ENCODE measurements at places on chromosomes 6 and 20.

DNA sequence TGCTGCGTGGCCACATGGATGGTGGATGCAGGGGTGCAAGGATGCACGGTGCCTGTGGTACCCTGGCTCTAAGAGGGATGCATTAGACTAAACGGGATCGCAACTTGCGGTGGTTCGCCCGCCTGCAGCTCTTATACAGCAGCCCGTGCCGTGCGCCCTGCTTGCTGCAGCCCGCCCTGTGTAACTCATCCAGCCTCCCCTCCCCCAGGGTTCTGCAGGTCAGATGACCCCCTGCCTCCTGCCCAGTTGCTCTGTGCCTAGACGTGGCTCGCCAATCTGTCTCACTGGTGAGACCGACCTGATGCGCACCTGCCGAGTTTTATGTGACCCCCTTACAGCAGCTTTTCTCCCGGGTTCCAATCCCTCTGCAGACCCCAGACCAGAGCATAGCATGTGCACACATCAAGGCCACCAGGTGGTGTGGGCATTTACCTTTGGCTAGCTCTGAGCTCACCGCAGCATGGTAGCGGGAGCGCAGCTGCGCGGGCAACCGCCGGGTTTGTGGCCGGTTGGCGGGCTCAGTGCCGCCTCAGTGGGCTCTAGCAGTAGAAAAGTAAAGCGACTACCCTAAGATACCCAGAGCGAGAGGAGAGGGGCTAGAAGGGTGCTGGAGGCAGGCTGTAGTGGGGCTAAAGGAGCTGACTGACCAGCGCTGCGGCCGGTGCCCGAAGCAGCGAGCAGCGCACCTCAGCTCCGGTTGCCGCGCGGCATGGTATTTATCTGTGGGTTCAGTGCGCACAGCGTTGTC lies 693 bp upstream of the GNAS-AS1 start:
- DNase-seq: no peak

DNA sequence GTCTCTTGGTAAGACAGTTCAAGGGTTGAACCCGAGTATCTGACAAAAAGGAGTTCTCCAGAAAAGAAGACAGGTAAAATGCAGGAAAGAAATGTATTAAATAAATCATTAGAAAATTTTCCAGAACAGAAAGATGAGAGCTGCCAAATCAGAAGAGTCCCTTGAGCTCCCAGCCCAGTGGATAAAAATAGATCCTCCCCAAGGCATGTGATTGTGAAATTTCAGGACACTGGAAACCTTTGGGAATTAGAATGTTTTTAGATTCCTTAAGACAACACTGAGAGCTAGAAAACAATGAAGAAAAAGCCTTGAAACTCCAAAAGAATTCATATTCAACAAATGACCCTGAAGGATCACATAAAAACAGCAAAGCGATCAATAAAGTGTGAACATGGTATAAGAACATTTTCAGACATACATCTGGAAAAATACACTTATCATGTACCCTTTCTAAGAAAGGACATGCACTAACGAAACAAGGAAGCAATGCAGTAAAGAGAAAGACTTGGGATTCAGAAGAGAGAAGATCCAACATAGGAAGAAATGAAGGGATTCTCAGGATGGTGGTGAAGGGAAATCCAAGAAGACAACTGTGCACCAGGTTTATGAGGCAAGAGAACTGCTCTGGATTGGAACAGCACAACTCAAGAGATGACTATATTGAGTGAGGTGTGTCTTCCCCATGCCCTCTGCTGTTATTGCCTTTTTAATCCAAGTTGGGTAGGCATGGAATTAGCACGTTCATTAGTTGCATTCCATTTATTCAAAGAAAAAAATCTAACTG lies 390.4 kb downstream of the SYNE1 start:
- no peak for DNase-seq

DNA sequence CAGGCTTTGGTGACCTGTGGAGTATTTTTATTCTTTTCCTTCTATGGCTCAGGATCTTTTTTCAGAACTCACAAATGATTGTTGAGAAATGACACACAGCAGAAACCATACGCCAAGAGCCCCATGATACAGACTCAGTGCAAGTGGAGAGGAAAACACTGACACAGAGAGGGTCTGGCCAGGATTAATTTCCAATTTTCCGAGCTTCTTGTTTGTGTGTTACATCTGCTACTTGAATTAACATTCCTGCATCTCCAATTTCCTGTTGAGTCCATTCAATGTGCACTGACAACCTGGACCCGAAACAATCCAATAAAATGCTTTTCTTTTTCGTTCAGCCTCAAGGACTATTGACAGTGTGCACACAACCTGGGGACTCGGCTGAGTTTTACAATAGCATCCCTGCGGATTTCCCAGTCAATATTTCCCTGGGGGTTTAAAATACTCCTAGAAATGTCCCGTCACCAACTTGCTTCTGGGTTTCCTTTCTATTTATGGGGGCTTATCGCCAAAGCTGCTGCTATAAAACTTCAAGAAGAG lies 4.9 kb upstream of the MLN start:
- no peak for DNase-seq

DNA sequence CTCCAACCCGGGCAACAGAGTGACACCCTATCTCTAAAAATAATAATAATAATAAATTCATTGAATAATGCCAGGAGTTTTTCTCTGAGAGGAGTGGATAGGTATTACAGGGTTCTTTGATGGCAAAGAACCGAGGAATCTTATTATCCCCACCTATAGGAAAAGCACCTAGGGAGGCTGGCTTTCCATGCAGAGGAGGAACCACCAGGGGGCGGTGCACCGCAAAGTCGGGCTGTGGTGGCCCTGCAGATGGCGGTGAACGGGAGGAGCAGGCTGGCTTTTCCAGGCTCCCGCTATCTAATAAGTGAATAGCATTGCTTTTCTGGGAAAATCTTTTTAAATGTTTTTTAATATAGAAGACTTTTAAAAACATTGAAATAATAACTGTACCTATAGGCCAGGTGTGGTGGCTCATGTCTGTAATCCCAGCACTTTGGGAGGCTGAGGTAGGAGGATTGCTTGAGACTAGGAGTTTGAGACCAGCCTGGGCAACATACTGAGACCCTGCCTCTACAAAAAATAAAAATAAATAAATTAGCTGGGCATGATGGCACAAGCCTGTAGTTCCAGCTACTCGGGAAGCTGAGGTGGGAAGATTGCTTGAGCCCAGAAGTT lies 864.2 kb downstream of the KIF16B start:
- DNase-seq: no peak

Measured in posterior cingulate gyrus (tissue), 11 donors.